ENCODE measurements at places on chromosomes 12 and 14.

DNA sequence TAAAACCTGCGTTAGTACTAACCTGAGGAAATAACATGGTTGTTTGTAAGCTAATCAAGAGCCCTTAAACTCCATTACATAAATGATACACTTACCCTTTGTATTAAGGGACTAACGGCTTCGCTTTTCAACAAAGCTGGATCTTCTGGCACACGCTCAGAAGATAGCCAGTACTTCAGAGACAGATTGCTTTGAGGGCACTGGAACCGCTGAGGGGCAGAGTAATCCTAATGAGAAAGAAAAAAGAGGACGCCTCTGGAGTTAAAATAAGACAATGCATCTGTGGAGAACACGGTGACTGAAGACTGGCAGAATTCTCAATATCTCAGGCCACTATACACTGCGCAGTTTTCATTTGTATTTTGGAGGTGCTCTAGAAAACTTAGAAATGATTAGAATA, 1.5 kb upstream of the KTN1 start:
- DNase-seq, result no peak

GRCh38 chr12:132491138-132491663, 1.2 kb downstream of the FBRSL1 start:
- DNase-seq, result no peak

GRCh38 chr14:54642801-54643695, 76.1 kb downstream of the SAMD4A start:
- DNase-seq, result no peak

DNA sequence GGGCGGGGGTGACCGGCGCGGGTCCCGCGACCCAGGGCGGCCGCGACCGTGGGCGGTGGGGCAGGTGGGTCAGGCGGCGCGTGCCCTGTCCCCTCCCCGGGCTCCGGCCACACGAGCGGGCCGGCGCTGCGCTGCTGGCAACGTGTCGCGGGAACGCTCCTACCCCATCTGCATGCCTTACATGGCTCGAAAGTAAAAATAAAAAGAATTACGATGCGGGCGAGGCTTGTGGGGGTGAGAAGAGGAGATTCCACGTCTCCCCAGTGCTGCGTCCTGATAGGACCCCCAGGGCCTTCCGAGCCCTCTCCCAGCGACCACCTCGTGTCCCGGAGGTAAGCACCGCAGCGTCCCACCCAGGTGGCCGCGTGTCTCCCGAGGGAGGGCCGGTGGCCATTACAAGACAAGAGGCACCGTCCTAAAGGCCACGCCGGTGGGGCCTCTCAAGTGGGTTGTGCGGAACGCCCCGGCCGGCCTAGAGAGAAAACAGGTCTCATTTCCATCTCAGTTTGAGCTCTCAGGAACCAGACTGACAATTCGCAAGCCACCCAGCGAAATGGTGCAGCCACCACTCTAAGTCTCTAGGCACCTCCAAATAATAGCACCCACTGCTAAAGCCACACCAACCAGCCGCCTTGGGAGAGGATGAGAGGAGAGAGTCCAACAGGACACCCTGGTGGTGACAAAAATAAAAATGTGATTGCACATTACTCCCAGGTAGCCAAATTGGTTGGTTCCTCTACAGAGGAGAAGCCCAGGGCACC, 612 bp upstream of the FOXN3 start:
- DNase-seq, result peak; percentile 34

DNA sequence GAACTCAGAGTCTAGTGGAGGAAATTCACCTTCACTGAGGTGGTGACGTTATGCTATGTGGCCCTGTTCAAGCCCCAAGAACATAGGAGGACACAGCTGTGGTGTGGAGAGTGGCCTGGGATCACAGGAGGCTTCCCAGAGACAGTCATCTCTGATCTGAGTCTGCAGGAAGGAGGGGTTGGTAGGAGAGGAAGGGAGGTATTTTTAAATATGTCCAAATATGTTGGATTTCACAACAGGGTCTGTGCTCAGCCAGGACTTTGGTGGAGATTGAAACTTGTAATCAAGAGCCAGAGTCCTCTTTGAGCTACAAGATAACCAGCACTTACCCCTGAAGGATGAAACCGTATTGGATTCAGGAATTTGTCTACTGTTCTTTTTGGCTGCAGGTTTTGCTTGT, 26.4 kb upstream of the MED13L start:
- DNase-seq, result no peak

DNA sequence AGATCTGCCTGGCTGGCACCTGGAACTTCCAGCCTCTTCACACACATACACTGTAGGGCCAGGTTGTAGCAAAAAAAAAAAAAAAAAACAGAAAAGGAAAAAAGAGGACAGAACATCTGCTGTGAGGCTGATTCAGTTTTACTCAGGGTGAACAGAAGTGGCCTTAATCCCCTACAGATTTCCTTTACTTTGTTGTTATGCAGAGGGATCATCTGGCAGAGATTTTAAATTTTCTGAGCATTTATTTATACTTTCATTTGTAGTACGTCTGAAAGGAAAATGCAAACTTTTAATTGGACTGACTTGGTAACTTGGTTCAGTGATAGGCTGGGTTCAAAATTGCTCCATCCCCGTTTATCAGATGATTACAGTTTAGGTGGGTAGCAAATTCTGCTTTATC, 50.8 kb upstream of the PRICKLE1 start:
- no peak for DNase-seq

- no peak for DNase-seq
Observed at GRCh38 chr12:63354969-63355368, 204.0 kb upstream of the AVPR1A start.

DNA sequence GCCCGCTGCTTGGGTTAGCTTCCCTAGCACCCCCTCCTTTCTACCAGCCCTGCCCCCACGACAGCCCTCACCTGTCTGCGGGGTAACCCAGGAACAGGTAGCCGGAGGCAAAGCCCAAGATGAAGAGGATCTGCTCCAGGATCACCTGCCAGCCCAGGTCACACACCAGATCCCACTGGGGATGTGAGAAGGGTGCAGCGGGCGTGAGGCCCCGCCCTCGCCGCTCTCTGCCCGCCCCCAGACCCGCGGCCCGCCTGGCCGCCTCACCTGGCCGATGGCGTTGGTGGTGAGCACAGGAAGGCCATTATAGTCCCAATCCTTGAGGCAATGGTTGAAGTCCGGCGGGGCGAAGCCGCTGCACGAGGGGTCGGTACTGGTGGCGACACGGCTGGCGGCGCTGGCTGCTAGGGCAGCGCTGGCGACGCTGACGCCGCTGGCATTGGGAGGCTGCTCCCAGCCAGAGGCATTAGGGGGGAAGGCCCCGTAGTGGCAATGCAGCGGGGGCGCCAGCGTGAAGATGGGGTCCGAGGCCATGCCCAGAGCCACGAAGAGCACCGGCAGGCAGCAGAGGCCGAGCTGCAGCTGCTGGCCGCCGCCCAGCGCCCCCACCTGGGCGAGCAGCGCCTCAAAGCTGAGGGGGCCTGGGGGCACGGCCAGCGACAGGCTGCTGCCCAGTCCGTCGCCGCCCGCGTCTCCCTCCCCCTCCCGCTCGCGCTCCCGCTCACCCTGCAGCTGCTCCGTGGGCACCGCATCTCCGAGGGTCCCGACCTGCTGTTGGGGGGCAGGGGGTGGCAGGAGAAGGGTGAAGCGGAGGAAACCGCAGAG, 794 bp downstream of the SLC22A17 start:
- DNase-seq, result peak; percentile 5

DNA sequence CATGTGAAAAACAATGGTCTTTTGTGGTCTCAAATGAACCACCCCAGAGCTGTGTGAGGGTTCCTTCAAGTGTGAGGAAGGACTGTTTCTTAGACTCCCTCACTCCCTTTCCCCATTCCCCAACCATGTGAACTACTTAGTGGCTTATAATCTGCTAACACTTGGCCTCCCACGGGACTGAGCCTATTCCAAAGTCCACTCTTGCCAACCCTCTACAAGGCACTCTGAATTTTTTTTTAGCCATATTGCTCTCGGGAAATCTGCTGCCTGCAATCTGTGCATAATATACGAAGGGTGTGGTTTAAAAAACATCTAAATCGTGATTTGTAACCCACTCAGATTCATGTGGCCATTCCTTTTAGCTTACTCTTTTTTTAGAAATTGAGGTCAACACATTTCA, 2.6 kb downstream of the SVOP start:
- DNase-seq, result no peak

DNA sequence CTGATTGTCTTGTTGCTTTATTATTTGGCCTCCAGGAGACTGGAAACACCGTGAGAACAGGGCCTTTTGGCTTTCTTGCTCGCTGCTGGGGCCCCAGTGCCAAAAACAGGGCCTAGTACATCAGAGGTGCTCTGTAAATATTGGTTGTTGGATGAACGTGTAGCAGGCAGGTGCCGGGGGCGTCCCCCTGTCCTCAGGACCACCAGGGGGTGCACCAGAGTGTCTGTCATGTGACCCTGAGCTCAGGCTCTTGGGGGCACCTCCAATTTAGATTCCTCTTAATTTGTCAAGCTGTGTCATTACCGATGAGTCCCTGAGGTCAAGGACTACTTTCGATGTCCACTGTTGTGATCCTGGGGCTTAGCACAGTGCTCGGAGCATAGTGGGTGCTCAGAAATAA, 87.1 kb downstream of the ACACB start:
- DNase-seq, result no peak

DNA sequence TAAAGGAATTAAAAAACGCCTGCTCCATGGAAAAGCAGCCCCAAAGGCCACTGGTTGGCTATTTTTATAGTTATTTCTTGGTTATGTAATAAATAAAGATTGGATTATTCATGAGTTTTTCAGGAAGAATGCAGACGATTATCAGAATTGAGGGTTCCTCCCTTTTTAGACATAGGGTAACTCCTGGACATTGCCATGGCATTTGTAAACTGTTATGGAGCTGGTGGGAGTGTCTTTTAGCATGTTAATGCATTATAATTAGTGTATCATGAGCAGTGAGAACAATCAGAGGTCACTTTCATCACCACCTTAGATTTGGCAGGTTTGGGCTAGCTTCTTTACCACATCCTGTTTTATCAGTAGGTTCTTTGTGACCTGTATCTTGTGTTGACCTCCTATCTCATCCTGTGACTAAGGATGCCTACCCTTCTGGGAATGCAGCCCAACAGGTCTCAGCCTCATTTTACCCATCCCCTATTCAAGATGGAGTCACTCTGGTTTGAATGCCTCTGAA, 728.7 kb downstream of the GALC start:
- no peak for DNase-seq

- no peak for DNase-seq
Observed at GRCh38 chr12:106213662-106214061, 34.2 kb downstream of the CKAP4 start.

DNA sequence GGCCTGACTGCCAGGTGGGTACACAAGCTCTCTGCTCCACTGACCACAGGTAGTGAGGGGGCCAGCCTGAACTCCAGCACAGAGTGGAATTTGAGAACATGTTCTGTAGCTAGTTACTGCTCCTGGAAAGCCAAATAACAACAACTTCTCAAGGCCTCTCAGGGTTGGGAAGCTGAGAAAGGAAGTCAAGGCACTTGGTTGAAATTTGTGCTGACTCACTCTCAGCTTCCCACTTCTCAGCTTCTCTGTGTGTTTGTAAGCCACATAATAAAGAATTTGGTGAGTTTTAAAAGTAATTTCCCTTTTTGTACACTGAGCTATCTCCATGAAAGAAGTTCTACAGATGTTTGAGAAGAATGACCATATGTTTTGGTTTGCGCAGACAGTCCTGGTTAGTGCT, 234.9 kb downstream of the KTN1 start:
- no peak for DNase-seq

GRCh38 chr12:96140174-96140573, 54.0 kb upstream of the ELK3 start:
- DNase-seq, result no peak

GRCh38 chr14:40365305-40365704, 933.1 kb upstream of the FBXO33 start:
- DNase-seq, result no peak

DNA sequence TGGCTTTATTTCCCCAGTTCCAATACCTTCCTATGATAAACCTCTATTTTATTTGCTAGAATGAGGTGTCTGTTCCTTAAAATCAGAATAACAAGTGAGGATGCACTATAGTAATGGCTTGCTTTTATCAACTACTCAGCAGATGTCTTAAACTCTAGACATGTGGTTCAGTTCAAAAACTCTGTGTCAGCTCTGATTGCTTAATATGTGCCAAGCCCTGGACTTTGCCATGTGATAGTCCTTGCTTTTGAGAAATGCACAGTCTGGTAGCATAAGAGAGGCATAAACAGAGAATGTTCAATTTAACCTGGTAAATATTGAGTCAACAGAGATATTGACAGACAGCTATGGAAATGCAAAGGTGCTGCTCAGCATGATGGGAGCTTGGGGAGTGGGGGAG, 254.8 kb downstream of the PDZRN4 start:
- no peak for DNase-seq

GRCh38 chr12:51218607-51219161, 822 bp upstream of the POU6F1 start:
- DNase-seq, result no peak

- DNase-seq, result no peak
Observed at GRCh38 chr12:122975790-122976647, 975 bp downstream of the OGFOD2 start.

- DNase-seq, result no peak
Observed at GRCh38 chr12:67592228-67593011, 56.1 kb upstream of the DYRK2 start.

GRCh38 chr12:19763488-19763887, 324.2 kb downstream of the AEBP2 start:
- DNase-seq, result no peak

DNA sequence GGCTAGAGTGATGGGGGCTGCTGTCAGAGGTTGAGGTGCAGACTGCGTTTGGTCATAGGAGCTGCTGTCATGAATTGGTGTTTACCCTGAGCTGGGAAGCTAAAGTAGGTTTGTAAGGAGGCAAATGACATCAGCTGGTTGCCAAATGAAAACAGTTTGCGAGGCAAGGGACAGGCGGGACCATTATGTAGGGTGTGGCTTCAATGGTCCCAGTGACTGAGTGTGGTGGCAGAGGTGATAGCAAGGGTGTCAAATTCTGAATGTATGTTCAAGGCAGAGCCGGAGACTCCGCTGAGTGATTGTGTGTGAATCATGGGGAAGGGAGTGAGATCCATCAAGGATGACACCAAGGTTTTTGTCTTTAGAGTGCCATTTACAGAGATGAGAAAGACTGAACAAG, 359.5 kb downstream of the VRK1 start:
- DNase-seq, result no peak

DNA sequence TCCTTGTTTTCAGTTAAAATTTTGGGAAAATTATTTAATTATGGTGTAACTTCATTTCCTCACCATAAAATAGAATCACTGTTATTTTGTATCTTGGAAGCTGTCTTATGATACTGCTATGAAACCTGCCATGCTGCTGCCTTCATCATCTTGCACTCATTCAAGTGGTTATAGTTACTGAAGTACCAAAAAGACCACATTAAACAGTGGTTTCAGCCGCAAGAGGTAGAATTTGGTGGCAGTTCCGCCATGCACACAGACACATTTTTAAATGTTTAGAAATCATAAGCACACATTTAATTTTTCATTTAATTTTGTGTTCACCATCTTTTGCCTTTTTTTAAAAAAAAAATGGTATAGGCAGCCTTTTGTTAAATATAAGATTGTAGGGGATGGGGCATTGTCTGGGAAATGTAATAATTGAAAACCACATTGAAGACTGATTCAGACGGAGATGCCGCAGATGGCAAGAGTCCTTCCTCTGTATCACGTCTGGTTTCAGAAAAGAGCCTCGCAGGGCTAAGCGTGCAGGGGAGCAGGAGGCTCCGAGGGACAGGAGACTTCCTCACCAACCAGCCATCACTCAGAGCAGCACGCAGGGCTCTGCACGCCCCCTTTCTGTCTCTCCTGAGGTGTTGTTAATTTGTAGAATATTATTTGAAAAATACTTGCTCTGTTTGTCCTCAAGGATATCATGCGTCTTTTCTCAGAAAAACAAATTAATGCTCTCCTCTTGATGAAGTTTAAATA, 115.2 kb upstream of the PELI2 start:
- DNase-seq, result peak; percentile 2

- no peak for DNase-seq
Observed at GRCh38 chr12:116827432-116827831, 53.8 kb downstream of the HRK start.
